T-cell (primary cell): ENCODE measurements at places on chromosomes 1 and 21. TPM values are rescaled to one million over a fixed set of nuclear protein-coding genes. Genes with fewer than 3 reads are reported as not detected.

The EXTL1 gene
- 0.13 TPM for total RNA-seq

DNA sequence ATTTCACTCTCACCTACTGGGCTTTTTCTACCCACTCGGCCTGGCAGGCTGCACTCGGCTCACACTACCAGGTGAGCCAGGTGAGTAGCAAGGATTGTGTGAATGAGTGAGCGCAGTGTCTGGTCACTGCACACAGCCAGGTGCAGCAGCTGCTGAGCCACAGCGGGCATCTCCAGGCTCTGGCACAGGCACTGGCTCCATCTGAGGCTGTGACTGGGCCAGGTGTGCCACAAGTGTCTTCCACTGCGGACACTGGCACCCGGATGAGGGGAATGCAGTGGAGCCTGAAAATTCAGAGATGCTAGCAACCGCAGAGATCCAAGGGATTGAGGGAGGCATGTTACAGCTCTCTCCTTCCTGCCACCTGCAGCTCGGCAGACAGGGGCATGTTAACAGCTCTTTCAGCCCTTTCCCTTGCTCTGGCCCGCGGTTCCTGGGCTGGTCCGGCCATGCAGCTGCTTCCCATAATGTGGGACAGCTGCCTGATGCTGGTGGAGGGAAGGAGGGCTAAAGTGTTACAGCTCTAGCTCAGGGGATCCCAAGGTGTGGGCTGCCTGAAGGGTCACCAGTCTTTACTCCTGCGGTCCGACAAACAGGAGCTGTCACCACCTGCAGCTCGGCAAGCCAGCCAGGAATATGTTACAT, 1038.3 kb downstream of the AMY1C start:
- H3K27me3 ChIP-seq, result no peaks in the 10 kb centered on the region
- DNase-seq, result no peak
- no peaks in the 10 kb centered on the region for H3K36me3 ChIP-seq

DNA sequence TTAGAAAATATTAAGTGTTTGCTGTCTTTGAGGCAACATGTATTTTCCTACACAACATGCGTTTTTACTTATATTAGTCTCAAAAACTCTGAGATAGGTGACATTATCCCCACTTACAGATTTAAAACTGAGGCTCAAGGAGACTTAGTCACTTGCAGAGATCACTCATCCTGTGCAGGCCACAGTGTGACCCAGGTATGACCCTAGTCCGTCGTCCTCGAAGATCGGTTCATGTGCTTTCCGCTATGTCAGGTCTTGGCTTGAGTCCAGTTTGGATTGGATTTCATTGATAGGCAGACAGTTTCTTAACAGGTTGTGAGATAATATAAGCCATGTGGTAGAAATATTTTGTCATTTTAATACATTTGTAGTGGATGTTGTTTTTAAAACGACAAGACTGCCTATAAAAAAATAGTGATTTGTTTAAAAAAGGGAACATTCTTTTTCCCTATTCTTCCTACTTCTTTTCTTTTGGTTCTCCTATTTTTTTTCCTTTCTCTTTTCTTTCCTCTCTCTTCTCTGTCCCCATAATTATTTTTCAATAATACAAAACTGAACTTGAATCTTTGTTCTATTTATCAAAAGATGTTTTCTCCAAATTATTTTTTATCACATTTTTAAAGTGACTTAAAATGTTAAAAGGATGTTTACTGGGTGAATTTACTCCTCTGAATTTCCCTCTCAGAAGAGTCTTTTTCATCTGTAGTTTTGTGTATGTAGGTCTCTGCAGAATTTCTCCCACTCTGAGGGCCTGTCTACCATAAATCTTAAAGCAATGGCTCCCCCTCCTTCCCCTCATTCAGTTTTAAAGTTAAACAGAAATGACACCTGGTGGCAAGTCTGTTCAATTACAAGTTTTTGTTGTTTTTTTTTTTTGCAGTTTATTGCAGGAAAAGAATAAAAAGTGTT, 81.8 kb downstream of the PHTF1 start:
- H3K27ac ChIP-seq, result no peak overlapping the region
- H3K4me3 ChIP-seq, result no peak overlapping the region
- H3K27me3 ChIP-seq, result no peaks in the 10 kb centered on the region
- H3K36me3 ChIP-seq, result no peaks in the 10 kb centered on the region

- H3K36me3 ChIP-seq, result no peaks in the 10 kb centered on the region
- DNase-seq, result no peak
- no peaks in the 10 kb centered on the region for H3K27me3 ChIP-seq
- H3K4me1 ChIP-seq, result no peaks in the 10 kb centered on the region
These were observed 95.0 kb downstream of the TLR5 start for GRCh38 chr1:223048026-223048425.

The CSMD2 gene
- not detected for total RNA-seq

DNA sequence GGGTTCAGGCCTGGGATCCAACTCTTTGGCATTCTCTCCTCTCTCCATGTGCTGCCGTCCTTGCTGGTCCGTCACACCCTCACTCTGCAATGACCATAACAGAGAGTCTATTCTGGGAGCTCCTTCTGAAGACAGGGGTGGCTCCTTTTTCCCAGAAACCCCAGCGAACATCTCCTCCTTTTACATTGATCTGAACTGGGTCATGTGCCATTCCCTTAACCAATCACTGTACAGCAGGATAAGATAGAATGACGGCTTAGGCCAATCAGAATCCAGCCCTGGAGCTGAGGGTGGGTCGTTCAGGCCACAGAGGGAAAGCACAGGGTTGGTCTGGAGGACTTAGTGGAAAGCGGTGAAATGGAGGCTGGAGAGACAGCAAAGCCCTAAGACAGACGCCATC, 740.1 kb downstream of the MATN1 start:
- H3K4me3 ChIP-seq, result no peak overlapping the region
- no peaks in the 10 kb centered on the region for H3K4me1 ChIP-seq
- peaks cover 13% of the 10 kb centered on the region for H3K27me3 ChIP-seq
- H3K36me3 ChIP-seq, result no peaks in the 10 kb centered on the region
- DNase-seq, result no peak
- H3K27ac ChIP-seq, result no peak overlapping the region

The SETD4 gene
- total RNA-seq, result 36.4 TPM

The FAM72C gene
- 0.26 TPM for total RNA-seq

- H3K4me3 ChIP-seq, result no peak overlapping the region
- no peaks in the 10 kb centered on the region for H3K27me3 ChIP-seq
- H3K27ac ChIP-seq, result no peak overlapping the region
- no peaks in the 10 kb centered on the region for H3K4me1 ChIP-seq
These were observed 32.1 kb upstream of the C1orf21 start for GRCh38 chr1:184354719-184355118.

DNA sequence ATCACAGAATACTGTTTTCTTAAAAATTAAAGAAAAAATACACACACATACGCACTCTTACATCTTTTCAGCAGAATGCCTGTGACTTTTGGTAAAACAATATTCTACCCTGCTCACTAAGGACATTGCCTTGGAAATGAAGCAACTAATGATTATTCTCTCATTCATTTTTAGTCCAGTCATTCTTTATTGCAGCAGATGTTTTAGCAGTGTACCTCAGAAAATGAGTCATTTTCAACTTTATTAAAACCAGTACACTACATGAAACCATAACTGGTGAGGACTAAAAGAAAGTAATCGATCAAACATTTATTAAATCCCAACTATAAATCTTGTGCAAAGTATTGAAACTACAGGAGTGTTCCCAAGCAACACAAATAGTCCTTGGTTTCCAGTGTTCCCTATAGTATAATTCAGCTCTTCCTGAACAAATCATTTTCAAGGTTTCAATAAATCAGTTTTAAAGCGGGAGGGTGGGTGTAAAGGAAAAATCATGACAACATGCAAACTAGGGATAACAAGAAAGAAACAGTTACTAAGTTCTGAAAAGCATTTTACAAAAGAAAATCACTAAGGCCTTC, 114.2 kb downstream of the ADGRL4 start:
- H3K27me3 ChIP-seq, result no peaks in the 10 kb centered on the region
- DNase-seq, result no peak
- H3K27ac ChIP-seq, result no peak overlapping the region
- no peaks in the 10 kb centered on the region for H3K36me3 ChIP-seq
- H3K4me1 ChIP-seq, result no peaks in the 10 kb centered on the region
- H3K4me3 ChIP-seq, result no peak overlapping the region

DNA sequence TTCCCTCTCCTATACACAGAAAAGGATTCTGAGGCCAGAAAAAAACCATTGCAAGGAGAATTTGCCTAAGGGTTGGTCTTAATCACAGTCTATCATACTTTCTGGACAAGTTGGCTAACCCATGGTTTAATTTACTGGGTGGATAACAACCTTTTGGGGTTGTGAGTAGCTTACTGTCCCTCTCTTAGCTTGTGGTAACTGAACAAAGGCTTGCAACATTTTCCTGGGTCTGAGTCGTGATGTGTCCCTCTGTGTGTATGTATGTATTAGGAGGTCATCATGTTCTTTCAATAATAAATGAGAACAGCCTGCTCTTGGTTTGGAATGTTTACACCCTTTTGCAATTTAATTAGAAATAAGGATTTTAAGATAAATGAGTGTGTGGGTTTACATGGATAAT, 36.7 kb downstream of the PAPPA2 start:
- H3K36me3 ChIP-seq, result no peaks in the 10 kb centered on the region
- DNase-seq, result no peak
- H3K4me1 ChIP-seq, result no peaks in the 10 kb centered on the region
- no peak overlapping the region for H3K27ac ChIP-seq

The RBBP5 gene
- 24.3 TPM for total RNA-seq

The INAVA gene
- 0.09 TPM for total RNA-seq

DNA sequence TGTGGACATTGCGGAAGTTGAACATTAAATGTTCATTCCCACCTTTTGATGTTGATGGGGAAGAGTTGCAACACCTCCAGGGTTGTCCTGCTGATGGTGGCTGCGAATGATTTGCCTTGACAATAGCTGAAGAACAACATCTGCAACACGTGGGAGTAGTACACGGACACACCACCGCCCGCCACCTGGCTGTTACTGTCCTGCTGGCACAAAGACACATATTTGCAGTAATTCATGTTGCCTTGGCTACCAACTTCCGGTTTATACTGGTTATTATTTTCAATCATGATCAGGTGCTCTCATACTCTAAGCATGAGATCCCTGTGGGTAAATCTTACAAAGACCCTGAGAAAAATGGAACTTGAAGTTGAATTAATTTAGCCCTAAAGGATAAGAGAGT, 55.2 kb downstream of the UBR4 start:
- no peak overlapping the region for H3K4me3 ChIP-seq
- DNase-seq, result no peak
- no peaks in the 10 kb centered on the region for H3K27me3 ChIP-seq
- H3K36me3 ChIP-seq, result peaks cover 14% of the 10 kb centered on the region
- no peak overlapping the region for H3K27ac ChIP-seq

DNA sequence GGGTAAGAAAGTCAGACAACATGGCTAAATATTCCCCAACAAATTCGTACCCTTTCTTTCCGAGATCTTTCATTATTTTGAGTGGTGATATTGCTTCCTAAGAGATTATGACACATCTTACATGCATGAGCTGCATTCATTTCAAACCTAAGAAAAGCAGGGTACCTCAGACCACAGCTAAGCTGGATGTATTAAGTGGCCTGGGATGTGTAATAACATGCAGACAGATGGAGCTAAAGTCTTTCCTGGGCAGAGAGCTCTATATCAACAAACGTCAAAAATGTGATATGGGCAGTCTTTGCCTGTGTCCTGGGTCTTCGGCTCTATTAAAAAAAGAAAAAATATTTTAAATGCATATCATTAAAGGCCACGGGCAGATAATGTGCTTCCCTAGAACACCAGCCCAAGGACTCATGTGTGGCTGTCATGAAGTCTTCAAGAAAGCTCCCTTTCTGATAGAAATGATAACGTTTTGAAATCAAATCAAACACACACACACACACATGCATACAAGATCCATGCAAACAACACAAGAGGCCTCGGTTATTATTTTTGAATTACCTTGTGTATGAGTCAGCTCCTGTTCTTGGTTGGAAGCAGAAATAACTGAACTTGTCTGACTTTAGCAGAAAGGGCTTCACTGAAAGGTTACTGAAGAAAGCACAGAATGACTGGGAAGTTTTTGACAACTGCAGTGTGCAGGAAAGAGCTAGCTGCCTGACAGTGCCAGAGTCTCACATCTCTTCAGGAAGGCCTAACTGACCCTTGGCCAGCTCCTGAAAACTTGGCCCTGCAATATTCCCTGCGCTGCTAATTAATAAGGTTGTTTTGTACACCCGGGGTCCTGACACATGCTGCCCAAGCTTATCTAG, 231.2 kb downstream of the DSCAM start:
- no peaks in the 10 kb centered on the region for H3K27me3 ChIP-seq
- no peak overlapping the region for H3K27ac ChIP-seq
- H3K4me3 ChIP-seq, result no peak overlapping the region
- H3K36me3 ChIP-seq, result no peaks in the 10 kb centered on the region
- H3K4me1 ChIP-seq, result no peaks in the 10 kb centered on the region

- H3K27me3 ChIP-seq, result peaks cover 26% of the 10 kb centered on the region
- H3K4me1 ChIP-seq, result no peaks in the 10 kb centered on the region
- H3K36me3 ChIP-seq, result no peaks in the 10 kb centered on the region
- DNase-seq, result no peak
These were observed 22.8 kb upstream of the C1orf174 start for GRCh38 chr1:3922851-3923250.

DNA sequence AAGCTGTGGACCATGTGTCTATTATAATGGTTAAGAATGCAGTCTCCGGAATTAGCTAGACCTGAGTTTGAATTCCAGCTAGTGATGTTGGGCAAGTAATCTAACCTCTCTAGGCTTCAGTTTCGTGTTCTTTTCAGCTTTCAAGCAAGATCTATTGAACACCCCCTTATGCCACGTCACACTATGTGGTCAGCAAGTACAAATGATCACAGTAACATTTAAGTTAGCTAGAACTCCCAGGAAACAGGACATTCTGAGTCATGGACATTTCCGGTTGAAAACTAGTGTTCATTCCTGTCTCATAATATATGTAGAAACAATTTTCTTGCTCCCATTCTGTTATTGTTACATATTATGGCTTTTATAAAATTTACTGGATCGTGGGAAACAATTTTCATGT, 34.0 kb upstream of the NHLH2 start:
- no peak for DNase-seq
- no peak overlapping the region for H3K4me3 ChIP-seq
- H3K36me3 ChIP-seq, result no peaks in the 10 kb centered on the region
- H3K27ac ChIP-seq, result no peak overlapping the region
- no peaks in the 10 kb centered on the region for H3K4me1 ChIP-seq

The C2CD2 gene
- 7.7 TPM for total RNA-seq

DNA sequence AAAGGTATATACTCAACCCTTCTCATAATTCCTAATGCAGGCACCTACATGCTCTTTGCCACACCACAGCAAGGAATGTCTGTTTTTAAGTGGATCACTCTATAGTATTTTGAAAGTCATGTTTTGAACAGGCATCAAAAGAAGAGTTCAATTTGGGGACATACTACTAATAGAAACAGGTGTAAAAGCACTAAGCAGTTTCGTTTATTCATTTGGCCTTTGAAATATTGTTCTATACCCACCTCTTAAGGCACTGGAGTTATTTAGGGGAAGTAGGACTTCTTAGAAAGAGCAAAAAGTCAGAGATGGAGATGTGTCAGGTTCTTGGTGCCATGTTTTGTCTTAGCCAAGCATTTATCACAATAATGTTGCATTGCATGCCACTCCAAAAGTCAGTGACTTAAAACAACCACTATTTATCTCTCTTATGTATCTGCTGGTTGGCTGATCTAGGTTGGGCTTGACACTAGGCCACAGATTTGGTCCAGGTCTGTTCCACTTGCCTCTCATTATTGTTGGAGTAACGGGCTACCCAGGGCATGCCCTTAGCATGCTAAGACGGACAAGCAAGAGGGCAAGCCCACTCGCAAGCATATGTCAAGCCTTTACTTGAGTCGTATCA, 107.5 kb downstream of the RGL1 start:
- no peaks in the 10 kb centered on the region for H3K36me3 ChIP-seq
- peaks cover 8% of the 10 kb centered on the region for H3K4me1 ChIP-seq
- H3K4me3 ChIP-seq, result no peak overlapping the region
- H3K27ac ChIP-seq, result no peak overlapping the region

- H3K4me1 ChIP-seq, result no peaks in the 10 kb centered on the region
- H3K4me3 ChIP-seq, result no peak overlapping the region
- no peak for DNase-seq
- no peaks in the 10 kb centered on the region for H3K36me3 ChIP-seq
- H3K27ac ChIP-seq, result no peak overlapping the region
- H3K27me3 ChIP-seq, result no peaks in the 10 kb centered on the region
These were observed 305.5 kb downstream of the NFIA start for GRCh38 chr1:61387829-61388228.
